ENCODE measurements at places on chromosomes 2 and 18. TPM values are rescaled to one million over a fixed set of nuclear protein-coding genes. Genes with fewer than 3 reads are reported as not detected.

Gene RAB12
- polyA plus RNA-seq, result 27.2 TPM

Gene C2orf78
- polyA plus RNA-seq, result not detected

Gene ELMOD3
- polyA plus RNA-seq, result 10.8 TPM

Gene MEP1B
- polyA plus RNA-seq, result not detected

Gene ATOH8
- not detected for polyA plus RNA-seq

Gene SP9
- not detected for polyA plus RNA-seq

Gene DSG1
- polyA plus RNA-seq, result 0.07 TPM

Gene HOXD1
- polyA plus RNA-seq, result 0.04 TPM

Gene ITGA4
- polyA plus RNA-seq, result 0.26 TPM

Gene SDC1
- 890 TPM for polyA plus RNA-seq

Gene METTL21A
- 12.1 TPM for polyA plus RNA-seq

Gene CCDC141
- polyA plus RNA-seq, result not detected

Gene SYT4
- not detected for polyA plus RNA-seq

Gene PSMA8
- polyA plus RNA-seq, result not detected

Gene ERBB4
- polyA plus RNA-seq, result not detected

Gene CDH2
- polyA plus RNA-seq, result 0.27 TPM

Gene DLGAP1
- polyA plus RNA-seq, result not detected

Gene PDE6D
- polyA plus RNA-seq, result 32.1 TPM

Gene GNAL
- polyA plus RNA-seq, result 0.31 TPM

Gene CHRNG
- polyA plus RNA-seq, result not detected

Gene ERFE
- polyA plus RNA-seq, result 0.43 TPM

Gene BOLL
- not detected for polyA plus RNA-seq

Gene UGT1A10
- polyA plus RNA-seq, result 0.35 TPM

Gene OR6B2
- polyA plus RNA-seq, result not detected

Gene REG3A
- polyA plus RNA-seq, result not detected

Gene FRZB
- polyA plus RNA-seq, result not detected

Gene ARHGAP15
- not detected for polyA plus RNA-seq

Gene CEP68
- polyA plus RNA-seq, result 4.7 TPM

Gene ZAP70
- polyA plus RNA-seq, result 0.01 TPM

Gene WDR43
- polyA plus RNA-seq, result 24.9 TPM

Gene UCN
- 0.50 TPM for polyA plus RNA-seq
